ENCODE measurements at places on chromosomes 2 and 18.

- no peak for DNase-seq
These were observed 148.8 kb downstream of the TNS1 start for GRCh38 chr2:217853961-217854360.

DNA sequence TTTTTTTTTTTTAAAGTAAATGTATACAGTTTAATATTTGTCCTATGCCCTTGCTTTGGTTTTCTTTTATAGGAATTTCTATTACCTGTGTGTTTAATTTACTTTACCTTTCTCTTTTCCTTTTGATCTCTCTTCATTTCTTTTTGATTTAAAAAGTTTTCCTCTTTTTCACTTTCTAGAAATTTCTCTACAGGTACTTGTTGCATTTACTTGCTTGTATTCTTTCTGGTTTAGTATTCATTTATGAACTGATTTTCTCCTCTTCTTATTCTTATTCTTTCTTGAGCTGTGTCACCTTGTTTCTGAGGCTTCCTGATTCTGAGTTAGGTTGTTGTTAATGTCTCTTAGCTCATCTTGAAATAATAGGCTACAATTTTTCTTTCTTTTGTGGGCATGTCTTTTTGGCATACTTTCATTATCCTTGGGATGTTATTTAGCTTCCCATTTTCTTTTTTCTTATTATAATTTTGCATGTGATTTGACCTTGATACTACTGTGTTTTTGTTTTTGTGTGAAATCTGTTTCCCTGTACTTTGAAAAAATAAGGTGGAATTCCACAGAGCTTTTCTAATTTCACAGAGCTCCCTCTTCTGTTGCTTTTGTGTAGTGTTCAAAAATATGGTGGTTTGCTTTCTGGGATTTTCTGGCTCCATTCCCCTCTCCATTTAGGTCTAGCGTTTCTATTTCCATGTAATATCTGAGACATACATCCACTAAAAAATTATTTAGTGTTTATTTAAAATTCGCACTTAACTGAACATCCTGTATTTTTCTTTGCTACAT is 25.5 kb upstream of the ALMS1 start:
- DNase-seq, result no peak

- DNase-seq, result no peak
These were observed 103.2 kb upstream of the SMIM21 start for GRCh38 chr18:75530566-75531211.

- DNase-seq, result no peak
These were observed 22.3 kb downstream of the IL1B start for GRCh38 chr2:112814278-112814677.

DNA sequence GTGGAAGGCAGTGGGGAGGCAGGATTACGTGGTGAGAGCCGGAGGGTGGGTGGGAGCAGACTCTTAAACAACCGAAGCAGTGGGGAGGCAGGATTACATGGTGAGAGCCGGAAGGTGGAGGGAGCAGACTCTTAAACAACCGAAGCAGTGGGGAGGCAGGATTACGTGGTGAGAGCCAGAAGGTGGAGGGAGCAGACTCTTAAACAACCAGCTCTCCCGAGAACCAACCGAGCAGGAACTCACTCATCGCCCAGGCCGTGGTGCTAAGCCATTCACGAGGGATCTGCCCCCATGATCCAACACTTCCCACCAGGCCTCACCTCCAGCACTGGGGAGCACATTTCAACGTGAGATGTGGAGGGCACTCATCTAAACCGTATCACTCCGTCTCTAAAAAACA is 87.7 kb downstream of the RTP5 start:
- DNase-seq, result no peak

GRCh38 chr2:68827666-68828065 is 43.5 kb downstream of the BMP10 start:
- no peak for DNase-seq

DNA sequence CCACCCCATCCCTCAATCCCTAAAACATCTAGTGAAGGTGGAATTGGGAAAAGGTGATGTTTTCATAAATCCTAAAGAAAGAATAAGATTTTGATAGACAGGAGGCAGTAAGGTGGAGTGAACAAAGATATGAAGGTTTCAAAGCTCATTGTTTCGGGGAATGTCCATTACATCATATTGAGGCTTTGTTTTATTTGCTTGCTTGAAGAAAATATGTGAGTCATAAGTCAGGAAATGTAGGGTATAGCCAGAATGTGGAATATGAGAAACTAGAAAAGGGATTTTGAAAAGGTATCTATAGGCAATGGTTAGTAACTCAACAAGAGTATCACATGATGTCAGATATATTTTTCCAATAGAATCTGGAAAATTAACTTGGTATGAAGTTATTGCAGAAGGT is 1178.5 kb upstream of the ACVR2A start:
- no peak for DNase-seq
